ENCODE measurements at places on chromosomes 12 and 14.

DNA sequence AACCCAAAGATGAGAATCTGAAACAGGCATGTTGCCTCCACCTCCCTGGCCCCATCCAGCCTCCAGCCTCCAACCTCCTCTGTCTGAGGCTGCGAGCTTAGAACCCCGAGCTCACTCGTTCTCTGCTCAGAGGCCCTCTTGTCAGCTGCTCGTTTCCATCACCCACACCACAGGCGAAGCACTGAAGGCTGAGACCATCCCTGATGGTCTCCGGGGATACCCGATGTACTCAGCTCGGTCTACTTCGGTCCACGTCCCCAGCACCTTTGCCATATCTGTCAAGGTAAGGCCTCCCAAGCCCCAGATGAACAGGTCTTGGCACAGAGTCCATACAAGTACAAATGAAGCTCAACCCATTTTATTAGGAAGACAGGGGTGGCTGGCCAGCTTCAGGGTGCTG, 72.4 kb downstream of the TTC7B start:
- no peak for DNase-seq

DNA sequence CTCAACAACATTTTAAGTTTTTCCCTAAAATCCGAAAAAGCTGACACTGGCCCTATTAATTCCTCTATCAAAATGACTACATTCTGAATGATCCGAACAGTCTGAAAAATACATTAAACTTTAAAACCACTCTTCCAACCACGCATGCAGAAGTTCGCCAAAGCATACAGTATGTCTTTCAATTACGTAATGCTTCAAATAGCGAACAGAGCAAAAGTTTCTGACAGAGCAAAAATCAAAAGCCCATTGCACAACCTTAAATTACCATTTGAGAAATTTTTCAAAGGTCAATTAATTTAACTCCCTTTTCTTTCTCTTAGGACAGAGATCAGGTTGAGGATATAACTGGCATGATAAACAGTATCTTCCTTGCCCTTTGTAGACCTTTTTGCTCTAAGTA, 33.2 kb downstream of the LRIG3 start:
- no peak for DNase-seq

DNA sequence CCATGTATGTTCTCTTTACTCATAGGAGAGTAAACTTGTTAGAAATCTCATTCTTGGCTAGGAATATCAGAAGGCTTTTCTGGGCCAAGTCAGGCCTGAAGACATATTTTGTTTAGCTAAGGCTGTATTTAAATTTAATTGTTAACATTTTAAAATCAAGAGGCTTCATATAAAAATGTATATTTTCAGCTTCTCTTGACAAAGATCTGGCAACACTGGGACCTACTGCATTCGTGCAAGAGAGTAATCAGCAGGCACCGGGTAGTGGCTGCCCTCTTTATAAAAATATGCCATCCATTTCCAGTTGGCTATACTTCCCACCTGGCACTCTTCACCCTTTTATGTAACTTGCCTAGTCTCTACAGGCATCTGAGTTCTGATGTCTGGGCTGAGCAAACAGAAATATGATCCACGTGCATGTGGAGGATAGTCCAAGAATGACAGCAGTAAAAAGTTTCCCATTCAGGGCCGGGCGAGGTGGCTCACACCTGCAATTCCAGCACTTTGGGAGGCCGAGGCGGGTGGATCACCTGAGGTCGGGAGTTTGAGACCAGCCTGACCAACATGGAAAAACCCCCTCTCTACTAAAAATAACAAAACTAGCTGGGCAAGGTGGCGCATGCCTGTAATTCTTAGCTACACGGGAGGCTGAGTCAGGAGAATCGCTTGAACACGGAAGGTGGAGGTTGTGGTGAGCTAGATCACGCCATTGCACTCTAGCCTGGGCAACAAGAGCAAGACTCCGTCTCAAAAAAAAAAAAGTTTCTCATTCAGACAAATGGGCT, 2.0 kb upstream of the SOS2 start:
- no peak for DNase-seq

GRCh38 chr14:88559852-88560251, 3.0 kb upstream of the ZC3H14 start:
- no peak for DNase-seq

GRCh38 chr14:90562652-90563051, 165.8 kb downstream of the CALM1 start:
- DNase-seq = no peak

GRCh38 chr12:102539651-102540553, 59.5 kb upstream of the IGF1 start:
- DNase-seq = no peak

GRCh38 chr12:113591480-113591974, 119.9 kb upstream of the LHX5 start:
- DNase-seq = no peak

GRCh38 chr12:100348657-100349454, 8.0 kb upstream of the SLC17A8 start:
- no peak for DNase-seq

DNA sequence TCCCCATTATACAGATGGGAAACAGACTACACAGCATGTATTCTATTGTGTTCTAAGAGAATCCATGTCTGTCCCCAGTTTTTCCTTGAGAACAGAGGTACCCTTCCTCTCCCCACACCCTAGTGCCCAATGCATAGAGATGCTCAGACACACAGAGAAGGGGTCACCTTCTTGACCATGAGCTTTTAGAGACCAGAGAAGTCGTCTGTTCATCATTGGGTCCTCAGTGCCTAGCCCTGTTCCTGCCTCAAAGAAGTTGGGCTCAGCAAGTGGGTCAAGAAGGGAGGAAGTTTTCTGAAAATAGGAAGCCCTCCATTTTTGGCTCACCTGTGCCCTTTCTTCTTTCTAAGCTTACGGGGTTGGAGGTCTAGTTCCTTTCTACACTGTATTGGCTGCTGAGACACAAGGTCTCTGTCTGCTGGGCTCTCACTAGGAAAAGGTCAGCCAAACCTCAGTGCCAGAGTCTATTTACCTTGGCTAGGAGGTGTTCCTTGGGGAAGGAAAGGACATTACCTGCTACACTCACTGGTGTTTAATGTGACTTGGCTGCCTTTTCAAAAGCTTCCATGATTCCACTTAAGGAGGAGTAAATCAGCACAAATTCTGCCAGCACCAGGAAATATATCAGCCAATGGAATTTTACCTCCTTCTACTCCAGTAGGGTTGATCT, 198.5 kb upstream of the PWP1 start:
- DNase-seq = no peak

GRCh38 chr14:89379891-89380820, 36.9 kb downstream of the FOXN3 start:
- DNase-seq = no peak

DNA sequence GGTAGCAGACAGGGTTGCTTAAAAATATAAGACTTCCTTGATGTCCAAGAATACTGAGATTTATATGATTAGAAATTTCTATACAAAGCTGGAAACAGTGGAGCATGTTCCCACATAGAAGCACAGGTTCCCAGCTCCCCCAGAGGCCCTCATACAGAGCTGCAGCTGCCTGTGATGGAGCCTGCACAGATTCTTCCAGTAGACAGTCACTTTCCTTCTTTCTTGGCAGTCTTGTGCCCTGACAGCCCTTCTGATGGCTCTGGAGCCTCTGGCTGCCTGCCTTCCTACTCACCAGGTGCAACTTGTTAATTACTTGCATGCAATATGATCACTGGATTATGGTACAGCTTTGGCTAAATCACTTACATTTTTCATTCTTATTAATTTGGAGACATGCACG, 44.4 kb downstream of the BICD1 start:
- DNase-seq = no peak

- DNase-seq = no peak
These were observed 69.4 kb upstream of the DYRK2 start for GRCh38 chr12:67578976-67579661.

- no peak for DNase-seq
These were observed 33.9 kb downstream of the NUMB start for GRCh38 chr14:73424453-73424852.

DNA sequence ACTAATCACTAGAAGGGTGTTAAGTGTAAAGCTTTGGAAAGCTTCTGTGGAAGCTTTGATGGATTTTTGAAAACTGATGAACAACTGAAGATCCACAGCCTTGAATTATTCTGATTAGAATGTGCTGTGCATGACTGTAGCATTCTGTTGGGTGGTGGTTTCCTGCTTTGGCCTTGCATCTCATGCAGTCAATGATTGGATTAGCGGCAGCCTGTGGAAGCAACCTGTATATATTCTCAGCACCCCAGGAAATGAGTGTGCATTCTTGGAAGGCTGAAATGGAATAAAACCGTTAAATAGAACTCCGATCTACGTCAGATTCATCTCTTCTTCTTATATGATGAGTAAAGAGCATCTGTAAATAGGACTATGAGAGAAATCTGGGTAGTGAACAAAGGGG, 120.2 kb downstream of the SLC16A7 start:
- no peak for DNase-seq

GRCh38 chr14:87994974-87995373, 2.0 kb upstream of the GALC start:
- no peak for DNase-seq

GRCh38 chr12:23421556-23421955, 527.9 kb downstream of the SOX5 start:
- no peak for DNase-seq

GRCh38 chr14:67241411-67242167, at the start of gene PALS1:
TSS of gene PALS1 (plus strand) at chr14:67241435. CDS start at chr14:67279171, 37,736 bp downstream.
- no peak for DNase-seq

- no peak for DNase-seq
These were observed 26.4 kb downstream of the ZCCHC8 start for GRCh38 chr12:122474324-122474716.

- DNase-seq = no peak
These were observed 207.3 kb downstream of the LRIG3 start for GRCh38 chr12:58712976-58713375.

DNA sequence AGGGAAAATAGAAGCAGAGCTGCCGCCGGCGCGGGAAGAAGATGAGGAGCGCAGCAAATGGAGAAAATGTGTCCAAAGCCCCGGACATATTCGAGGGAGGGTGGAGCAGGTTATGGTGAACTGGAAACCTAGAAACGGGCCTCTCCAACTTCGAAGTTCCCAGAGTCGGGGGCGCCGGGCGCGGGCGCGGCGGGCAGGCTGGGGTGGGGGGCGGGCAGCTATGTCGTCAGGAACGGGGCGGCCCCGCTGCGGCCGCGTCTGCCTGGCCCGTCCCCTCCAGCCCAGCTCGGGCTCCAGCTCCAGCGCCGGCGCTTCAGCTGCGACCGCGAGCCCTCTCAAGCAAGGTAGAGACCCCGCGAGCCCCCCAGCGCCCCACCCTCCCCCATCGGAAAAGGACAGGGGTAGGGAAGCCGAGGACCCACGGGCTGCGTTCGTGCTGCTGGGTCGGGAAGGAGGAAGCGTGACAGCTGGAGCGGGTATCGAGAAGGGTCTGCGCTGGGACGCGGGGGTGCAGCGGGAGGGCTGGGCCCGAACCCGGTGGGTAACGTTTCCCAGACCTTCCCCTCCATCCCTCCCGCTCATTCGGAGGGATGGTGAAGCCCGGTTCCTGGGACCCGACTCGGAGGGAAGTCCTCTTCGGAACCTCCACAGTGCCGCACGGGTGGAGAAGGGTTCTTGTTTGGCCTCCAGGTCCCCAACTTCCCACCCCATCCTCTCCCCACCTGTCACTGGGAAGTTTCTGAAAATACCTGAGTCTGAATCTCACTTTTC, 1.0 kb downstream of the DGKA start:
- DNase-seq = no peak

GRCh38 chr12:116933091-116933490, 22.3 kb downstream of the FBXW8 start:
- DNase-seq = no peak

- DNase-seq = no peak
These were observed 39.7 kb downstream of the FMNL3 start for GRCh38 chr12:49667325-49668090.

- DNase-seq = no peak
These were observed 300.2 kb upstream of the PRKD1 start for GRCh38 chr14:30227876-30228275.

GRCh38 chr14:72576258-72576657, 317.6 kb downstream of the DPF3 start:
- no peak for DNase-seq

DNA sequence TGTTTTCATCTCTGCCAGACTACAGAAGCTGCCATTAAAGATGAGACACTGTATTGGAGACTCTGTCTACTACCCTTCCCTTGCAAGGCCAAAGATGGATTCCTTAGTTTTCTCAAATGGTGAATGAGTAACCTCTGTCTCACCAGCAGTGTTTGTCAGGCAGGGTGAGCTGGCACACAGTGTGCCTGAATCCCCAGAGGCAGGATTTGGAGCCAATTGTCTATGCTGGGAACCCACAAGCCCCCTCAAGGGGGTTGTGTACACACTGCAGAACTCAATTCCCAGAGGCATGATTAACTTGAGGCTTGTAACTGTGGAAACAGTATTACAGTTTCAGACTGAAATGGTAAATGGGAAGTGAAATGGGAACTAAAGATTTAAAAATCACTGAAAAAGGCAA, 136.8 kb upstream of the PTPRB start:
- DNase-seq = no peak

GRCh38 chr14:88765130-88765529, 27.6 kb downstream of the EML5 start:
- no peak for DNase-seq

- no peak for DNase-seq
These were observed 41.2 kb downstream of the RAB21 start for GRCh38 chr12:71795901-71796300.

GRCh38 chr12:12926571-12927071, 25.3 kb downstream of the GPRC5D start:
- no peak for DNase-seq

DNA sequence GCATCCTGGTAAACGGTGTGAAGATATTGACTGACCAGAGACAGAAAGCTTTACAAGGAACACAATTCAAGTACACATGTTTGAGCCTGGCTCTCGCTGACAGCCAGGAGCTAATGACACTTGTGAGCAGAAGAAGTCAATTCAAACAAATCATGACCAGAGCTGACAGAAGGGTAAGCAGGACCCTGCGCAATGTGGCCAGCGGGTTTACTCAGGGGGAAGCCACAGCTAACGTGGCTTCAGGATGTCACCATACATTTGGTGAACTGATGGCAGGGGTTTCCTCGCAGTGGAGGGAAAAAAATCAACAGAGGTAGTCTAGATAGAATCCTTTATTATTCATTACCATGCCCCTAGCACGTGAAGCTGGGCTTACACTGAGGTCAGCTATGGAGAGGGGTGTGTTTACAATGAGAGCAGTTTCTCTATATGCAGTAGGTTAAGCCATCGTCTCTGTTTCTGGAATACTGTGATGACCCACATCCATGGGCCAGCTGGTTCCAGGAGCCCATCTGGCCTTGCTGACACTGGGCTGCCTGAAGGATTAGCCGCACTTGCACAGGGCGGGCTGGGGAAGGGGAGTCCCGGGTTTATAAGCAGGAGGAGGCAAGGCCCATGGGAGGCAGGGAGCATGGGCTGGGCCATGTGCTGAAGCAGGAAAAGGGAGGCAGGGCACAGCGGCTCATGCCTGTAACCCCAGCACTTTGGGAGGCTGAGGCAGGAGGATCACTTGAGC, 198.2 kb upstream of the PRMT8 start:
- no peak for DNase-seq

GRCh38 chr14:91945751-91946621, 1.5 kb downstream of the FBLN5 start:
- no peak for DNase-seq

GRCh38 chr12:86729739-86730138, 473.5 kb upstream of the MGAT4C start:
- DNase-seq = no peak

- DNase-seq = no peak
These were observed 137.8 kb downstream of the TTC7B start for GRCh38 chr14:90678420-90678819.

Data from effector CD4-positive, alpha-beta T cell (primary cell).